ENCODE measurements at places on chromosomes 16 and 17. TPM values are rescaled to one million over a fixed set of nuclear protein-coding genes. Genes with fewer than 3 reads are reported as not detected.

TBX21 gene
- total RNA-seq, result not detected

NUTF2 gene
- 103 TPM for total RNA-seq

BIRC5 gene
- 99.5 TPM for total RNA-seq

MPV17L gene
- not detected for total RNA-seq

MYH1 gene
- total RNA-seq, result not detected

NDRG4 gene
- 16.7 TPM for total RNA-seq

CIITA gene
- total RNA-seq, result not detected

NPIPA5 gene
- total RNA-seq, result 5.8 TPM

CASKIN2 gene
- total RNA-seq, result 6.3 TPM

SEZ6L2 gene
- total RNA-seq, result 17.9 TPM

OR3A3 gene
- total RNA-seq, result not detected

RAP1GAP2 gene
- 2.7 TPM for total RNA-seq

KRT28 gene
- not detected for total RNA-seq

ASPA gene
- total RNA-seq, result 1.6 TPM

CCL13 gene
- total RNA-seq, result not detected

GRIN2A gene
- total RNA-seq, result under 0.01 TPM

HS3ST3A1 gene
- total RNA-seq, result 20.5 TPM

TACO1 gene
- 28.8 TPM for total RNA-seq

TLCD3B gene
- total RNA-seq, result 1.2 TPM

EFCAB13 gene
- total RNA-seq, result 0.89 TPM

TRIM47 gene
- total RNA-seq, result 11.3 TPM

GPRC5B gene
- 11.5 TPM for total RNA-seq

GOT2 gene
- total RNA-seq, result 97.1 TPM

ATP2A1 gene
- total RNA-seq, result not detected

METTL2A gene
- total RNA-seq, result 21.6 TPM

PPM1E gene
- 0.18 TPM for total RNA-seq

FNDC8 gene
- total RNA-seq, result not detected

ORAI3 gene
- total RNA-seq, result 65.9 TPM

C16orf89 gene
- total RNA-seq, result 0.29 TPM

VWA3A gene
- not detected for total RNA-seq
